Thymus (tissue), 14 donors: ENCODE measurements at places on chromosomes 1 and 21.

DNA sequence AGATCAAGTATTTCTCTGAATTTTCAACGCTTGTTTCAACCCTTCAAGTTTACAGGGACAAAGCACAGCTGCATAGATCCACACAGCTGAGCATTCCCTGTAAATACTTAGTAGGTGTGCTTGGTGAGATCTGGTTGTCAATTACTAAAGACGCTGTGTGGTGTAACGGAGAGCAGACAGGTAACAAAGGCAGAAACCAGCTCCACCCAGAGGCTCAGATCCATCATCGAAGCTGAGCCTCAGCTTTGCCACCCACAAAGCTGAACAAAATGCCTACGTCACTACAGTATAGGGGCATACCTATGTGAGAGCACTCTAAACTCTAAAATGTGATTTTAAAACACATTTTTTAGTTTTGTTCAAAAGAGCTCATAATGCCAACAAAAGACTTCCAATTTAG, 38.7 kb downstream of the PACC1 start:
- peaks cover 51% of the 10 kb centered on the region for H3K36me3 ChIP-seq
- no peak overlapping the region for H3K27ac ChIP-seq
- H3K4me1 ChIP-seq = no peaks in the 10 kb centered on the region
- no peak overlapping the region for H3K4me3 ChIP-seq
- DNase-seq = no peak
- no peaks in the 10 kb centered on the region for H3K27me3 ChIP-seq

- no peak overlapping the region for H3K4me3 ChIP-seq
- no peaks in the 10 kb centered on the region for H3K4me1 ChIP-seq
- no peak for DNase-seq
- no peaks in the 10 kb centered on the region for H3K36me3 ChIP-seq
- H3K27ac ChIP-seq = no peak overlapping the region
Measured at GRCh38 chr1:98325646-98326440, 335.7 kb upstream of the SNX7 start.

GRCh38 chr1:39890273-39890672, 7.0 kb upstream of the TRIT1 start:
- no peaks in the 10 kb centered on the region for H3K4me1 ChIP-seq
- H3K36me3 ChIP-seq = no peaks in the 10 kb centered on the region
- peaks cover 13% of the 10 kb centered on the region for H3K27me3 ChIP-seq
- no peak for DNase-seq
- H3K27ac ChIP-seq = no peak overlapping the region

DNA sequence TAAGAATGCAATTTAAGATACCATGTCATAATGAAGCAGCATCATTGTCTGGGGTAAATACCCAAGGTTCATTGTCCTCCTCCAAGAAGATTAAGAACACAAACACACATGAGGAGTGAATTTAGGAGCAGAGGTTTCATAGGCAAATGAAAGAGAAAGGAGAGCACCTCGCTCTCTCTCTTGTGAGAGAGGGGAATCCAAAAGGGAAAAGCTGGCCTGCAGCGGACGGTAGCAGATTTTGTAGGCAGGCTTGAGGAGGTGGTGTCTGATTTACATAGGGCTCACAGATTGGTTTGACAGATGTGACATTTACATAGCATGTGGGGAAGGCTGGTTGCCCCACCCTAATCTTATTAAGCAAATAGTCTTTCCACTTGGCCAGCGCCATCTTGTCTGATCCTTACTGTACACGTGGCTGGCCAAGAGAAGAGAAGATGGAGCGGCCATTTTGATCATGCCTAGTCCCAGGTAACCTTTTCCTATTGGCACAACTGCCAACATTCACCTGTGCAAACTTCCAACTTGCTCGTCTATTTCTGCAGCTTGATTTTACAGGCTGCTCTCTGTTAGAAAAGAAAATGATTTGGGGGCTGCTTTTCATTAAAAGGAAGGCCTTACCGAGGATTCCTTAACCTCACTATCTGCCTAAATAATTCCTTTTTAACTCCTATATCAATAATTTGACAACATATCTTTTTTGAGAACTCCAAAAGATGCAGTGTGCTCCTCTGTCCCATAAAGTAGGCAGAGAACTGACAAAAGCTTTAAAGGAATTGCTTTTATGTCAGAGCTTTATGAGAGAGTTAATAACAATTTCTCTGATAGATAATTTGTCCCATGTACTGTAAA, 16.0 kb upstream of the LRRC7 start:
- H3K36me3 ChIP-seq = no peaks in the 10 kb centered on the region
- H3K4me1 ChIP-seq = no peaks in the 10 kb centered on the region
- H3K27ac ChIP-seq = no peak overlapping the region
- DNase-seq = no peak

GRCh38 chr1:40780678-40781607, 2.6 kb upstream of the KCNQ4 start:
- peaks cover 9% of the 10 kb centered on the region for H3K36me3 ChIP-seq
- no peak overlapping the region for H3K27ac ChIP-seq
- H3K27me3 ChIP-seq = peaks cover 30% of the 10 kb centered on the region
- H3K4me3 ChIP-seq = no peak overlapping the region
- no peak for DNase-seq

DNA sequence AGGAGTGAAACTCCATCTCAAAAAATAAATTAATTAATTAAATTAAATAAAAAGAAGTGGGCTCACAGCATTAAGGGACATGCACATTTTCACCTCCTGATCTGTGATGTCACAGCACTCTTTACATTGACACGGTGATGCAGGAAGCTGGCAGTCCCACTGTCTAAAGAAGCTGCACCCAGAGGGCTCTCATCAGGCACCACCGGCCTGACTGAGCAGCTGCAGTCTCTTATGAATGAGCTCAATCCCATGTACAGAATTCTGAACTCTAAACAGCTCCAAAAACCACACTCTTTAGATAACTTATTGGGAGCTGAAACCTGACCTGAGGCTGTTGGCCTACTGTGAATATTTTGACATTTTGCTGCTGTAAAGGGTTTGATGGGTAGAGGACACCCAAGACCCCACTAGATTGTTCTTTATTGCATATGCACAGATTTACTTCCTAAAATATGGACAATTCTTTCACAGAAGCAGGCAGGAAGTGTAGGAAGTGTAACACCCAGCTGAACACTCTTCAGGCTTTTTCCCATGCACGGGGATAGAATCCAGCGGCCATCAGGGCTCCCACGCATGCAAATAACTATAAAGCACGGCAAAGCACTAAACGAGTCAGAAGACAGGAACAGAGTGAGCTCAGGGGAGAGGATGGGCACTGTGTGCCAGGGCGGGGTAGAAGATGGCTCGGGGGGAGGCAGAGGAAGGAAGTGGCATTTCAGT, 46.2 kb downstream of the L1TD1 start:
- no peaks in the 10 kb centered on the region for H3K4me1 ChIP-seq
- DNase-seq = no peak
- no peaks in the 10 kb centered on the region for H3K27me3 ChIP-seq
- no peak overlapping the region for H3K27ac ChIP-seq
- H3K4me3 ChIP-seq = no peak overlapping the region

GRCh38 chr21:17660862-17661261, 48.2 kb upstream of the BTG3 start:
- no peak overlapping the region for H3K4me3 ChIP-seq
- H3K27ac ChIP-seq = no peak overlapping the region

- no peaks in the 10 kb centered on the region for H3K36me3 ChIP-seq
- H3K4me1 ChIP-seq = no peaks in the 10 kb centered on the region
- no peak overlapping the region for H3K4me3 ChIP-seq
Measured at GRCh38 chr1:61953790-61954150, 211.5 kb downstream of the PATJ start.
